Activated CD4-positive, alpha-beta T cell treated with anti-CD3 and anti-CD28 coated beads for 36 hours (primary cell): ENCODE measurements at places on chromosomes 6 and 20. TPM values are rescaled to one million over a fixed set of nuclear protein-coding genes. Genes with fewer than 3 reads are reported as not detected.

- DNase-seq: no peak
Measured at GRCh38 chr6:32885698-32886286, 31.8 kb downstream of the PSMB9 start.

DNA sequence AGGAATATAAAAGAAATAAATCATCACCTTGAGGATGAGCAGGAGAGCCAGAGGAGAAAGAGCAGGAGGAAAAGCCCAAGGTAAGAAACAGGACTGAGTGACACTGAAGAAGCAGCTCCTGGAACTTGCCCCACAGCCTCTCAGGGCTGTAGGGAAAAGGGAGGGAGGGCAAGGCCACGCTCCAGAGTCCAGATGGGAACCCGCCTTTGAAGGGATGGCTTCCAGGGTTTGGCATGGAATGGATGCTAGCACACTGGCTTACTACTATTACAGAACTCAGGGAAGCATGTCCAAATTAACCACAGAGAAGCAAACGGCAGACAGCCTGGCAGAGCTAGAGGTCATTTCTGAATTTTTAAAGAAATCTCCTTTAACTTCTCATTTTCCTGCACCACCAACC lies 26.8 kb downstream of the RALGAPA2 start:
- DNase-seq: no peak

- no peak for DNase-seq
Measured at GRCh38 chr6:150380256-150380655, 11.4 kb downstream of the IYD start.

- DNase-seq: no peak
Measured at GRCh38 chr6:40322336-40322735, 264.8 kb downstream of the LRFN2 start.

- no peak for DNase-seq
Measured at GRCh38 chr6:53235508-53235907, 86.9 kb upstream of the GCM1 start.

GRCh38 chr6:36355819-36356218 lies 19.1 kb upstream of the BNIP5 start:
- no peak for DNase-seq

DNA sequence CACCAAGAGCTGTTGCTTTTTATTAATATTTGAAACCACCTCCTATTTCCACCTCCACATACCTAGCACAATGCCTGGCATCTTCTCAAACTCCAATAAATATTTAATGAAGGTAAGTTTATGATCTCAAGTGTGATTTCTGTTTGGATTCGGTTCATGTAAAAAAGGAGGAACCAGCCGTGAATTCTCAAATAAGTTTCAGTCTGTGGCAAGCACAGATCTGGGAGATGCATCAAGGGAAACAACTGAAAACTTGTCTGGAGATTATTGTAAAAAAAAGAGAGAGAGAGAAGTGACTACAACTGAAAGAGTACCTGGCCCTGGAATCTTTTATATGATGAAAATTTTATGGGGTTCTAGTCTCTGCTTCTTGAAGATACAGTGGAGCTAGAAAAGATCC lies 52.8 kb upstream of the PNRC1 start:
- no peak for DNase-seq

- DNase-seq: no peak
Measured at GRCh38 chr6:25756382-25757363, 2.1 kb downstream of the SLC17A4 start.

GRCh38 chr6:16464045-16464444 lies 225.7 kb downstream of the GMPR start:
- DNase-seq: no peak

- DNase-seq: no peak
Measured at GRCh38 chr20:51368461-51369211, 173.9 kb downstream of the NFATC2 start.

DNA sequence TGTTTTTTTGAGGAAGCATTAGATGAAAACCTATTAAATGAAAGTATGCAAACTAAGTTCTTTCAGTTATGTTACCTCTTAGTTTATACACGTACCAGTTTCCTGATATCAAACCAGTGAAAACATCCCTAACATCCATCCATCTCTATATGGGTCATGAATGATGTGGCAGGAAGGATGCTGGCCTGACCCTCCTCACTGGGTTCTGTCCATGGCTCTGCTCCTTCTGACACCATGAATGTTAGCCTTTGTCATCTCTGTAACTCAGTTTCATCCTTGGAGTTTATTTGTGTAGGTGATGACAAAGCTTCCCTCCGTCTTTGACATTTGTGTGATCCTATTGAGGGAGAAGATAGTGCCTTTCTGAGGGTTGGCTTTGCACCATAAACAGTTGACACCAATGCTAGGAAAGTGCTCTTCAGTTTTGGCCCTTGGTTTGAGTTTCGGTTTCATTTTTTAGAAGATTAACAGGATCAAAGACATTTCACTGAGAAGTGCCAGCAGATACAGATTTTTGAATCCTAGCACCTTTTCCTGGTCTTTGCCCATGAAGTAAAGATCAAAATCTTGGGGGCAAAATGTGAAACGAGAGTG lies 72.0 kb upstream of the SCGN start:
- DNase-seq: no peak

DNA sequence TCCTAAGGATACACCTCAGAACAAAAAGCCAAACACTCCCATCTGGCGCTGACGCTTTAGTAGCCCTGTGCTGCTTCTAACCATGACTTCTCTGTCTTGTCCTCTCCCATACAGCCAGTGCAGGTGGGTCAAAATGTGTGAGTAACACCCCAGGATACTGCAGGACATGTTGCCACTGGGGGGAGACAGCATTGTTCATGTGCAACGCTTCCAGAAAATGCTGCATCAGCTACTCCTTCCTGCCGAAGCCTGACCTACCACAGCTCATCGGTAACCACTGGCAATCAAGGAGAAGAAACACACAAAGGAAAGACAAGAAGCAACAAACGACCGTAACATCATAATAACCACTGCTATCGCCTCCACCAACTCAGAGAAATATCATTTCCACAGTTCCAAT lies 1.4 kb downstream of the DEFB132 start:
- peak; percentile 24 for DNase-seq

DNA sequence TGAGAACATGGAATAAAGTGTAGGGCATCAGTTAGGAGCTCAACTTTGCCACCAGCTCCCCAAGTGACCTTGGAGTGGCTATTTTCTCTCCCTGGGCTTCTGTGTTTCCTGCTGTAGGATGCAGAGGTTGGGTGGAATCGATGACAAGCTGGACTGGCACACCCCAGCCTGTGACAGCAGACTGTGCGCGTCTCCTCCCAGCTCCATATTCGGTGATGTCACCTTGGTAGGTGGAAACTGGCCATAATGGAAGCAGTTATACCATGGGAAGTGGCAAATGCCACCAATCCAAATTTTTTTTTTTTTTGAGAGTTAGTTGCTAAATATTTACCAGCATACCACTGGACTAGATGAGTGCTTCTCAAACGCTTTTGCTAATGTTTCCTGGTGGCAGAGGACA lies 85.2 kb downstream of the BANF2 start:
- DNase-seq: no peak

GRCh38 chr20:37436527-37437186 lies 84.4 kb upstream of the NNAT start:
- DNase-seq: no peak

DNA sequence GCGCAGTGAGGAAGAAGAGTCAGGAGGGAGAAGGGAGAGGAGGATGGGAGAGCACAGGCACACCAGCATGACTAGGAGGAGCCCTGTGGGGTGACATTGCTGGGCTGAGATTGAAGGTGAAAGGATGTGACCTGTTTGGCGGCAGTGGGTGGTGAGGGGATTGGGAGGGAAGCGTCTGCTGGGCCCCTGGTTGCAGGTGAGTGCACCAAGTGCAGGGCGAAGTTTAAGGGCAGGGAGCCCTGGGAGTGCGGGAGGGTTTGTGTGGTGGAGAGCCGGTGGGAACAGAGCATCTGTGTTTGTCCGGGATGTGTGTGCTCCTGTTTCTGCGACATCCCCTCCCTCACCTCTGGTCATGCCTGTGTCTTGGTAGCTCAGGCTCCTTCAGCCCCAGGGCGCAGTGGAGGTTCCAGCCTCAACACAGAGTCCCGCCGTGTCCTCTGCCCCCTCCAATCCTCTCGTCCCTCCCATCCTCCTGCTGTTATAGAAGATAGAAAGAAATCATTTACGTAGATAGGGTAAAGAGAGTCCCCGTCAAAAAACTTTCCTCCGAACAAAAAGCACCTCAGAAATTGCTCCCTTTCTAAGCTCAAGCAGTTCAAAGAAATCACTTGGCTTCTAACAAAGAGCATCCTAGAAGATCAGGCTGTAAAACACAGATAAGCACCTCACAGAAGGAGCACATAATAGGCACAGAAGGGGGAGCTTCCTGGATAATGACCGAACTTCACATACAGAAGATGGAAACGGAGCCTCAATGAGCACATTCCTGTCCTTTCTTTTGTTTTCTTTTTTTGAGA lies 25.0 kb downstream of the ULBP1 start:
- no peak for DNase-seq

DNA sequence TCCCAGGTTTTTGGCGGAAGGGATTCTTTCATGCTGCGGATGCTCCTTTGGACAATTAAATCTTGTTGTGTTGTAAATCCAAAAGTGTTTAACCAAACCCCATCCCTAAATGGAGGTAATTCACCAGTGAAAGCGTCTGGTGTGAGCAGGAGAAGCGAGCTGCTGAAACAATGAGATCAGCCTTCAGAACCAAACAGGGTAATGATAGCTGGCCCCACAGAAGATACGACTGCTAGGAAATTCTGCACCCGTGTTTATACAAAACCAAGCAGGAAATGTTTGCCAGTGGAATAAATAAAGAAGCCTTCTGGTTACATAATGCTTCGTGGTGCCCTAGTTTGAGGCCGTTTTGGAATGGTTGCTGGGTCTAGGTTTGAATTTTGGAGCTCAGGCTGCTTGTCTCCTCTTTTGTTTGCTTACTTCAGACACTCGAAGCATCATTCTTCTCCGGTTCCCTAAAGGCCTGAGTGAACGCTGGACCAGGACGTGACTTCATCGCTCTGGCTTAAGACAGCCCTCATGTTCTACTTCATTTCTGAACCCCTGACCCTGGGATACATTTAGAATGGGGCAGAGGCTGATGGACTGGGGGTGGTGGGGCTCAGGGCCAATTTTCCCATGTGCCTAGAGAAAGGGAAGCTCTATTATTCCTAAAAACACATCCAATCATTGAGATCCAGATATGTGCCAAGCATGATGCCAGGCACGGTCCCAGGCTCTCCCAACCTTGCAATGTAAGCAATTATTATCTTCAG lies 61.6 kb upstream of the JAG1 start:
- DNase-seq: no peak

DNA sequence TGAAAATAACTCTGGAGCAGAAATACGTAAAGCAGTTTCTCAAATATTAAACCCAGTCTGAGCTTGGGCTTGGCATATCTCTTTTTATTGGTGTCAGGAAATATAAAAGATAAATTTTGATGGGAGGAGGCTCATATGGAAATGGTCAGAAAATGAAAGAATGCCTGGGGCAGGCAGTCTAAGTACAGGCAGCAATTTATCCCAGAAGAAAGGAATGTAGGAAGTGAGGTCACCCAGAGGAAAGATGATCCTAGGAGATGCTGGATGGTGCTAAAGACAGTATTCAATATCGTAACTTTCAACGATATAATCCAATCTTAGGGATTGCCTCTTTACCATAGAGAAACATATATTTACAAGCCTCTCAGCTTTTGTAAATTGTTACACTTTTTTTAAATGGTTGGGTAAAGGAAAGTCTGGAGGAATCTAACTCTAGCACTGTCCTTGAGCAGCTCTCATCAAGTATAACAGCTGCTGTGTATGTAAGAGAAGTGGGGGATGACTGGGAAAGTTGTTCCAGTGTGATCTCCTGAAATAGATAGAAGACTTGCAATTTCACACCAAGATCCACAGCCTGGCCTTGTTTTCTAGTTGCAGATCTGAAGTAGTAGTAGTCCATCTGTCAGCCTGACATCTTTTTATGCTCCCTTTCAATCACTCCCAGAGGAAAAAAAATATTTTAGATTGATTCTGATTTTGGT lies 256.9 kb upstream of the SASH1 start:
- no peak for DNase-seq

DNA sequence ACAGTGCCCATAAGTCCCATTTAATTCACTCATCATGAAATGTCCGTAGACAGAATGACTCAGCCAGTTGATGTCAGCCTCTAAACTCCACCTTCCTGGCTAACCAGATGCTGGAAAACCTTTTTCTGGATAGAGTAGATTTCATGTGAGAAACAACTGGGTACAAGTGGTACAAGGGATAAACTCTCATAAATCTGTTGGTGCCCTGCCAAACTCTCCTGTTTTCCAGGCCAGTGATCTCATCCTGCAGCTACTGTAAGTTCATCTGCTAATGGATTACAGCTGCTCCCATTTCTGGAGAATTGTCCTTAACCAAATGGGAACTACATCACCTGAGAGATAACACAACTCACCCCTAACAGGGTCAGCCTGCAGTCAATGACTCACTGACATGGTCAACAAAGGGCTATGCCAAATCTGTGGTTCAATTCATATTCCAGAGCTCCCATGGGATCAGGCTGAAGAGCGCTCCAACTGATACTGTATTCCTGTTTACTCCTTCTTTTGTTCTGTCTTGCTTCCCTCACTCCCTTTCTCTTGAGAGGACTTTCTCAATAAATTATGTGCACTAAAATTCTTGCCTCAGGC lies 210.1 kb upstream of the HDDC2 start:
- DNase-seq: no peak

GRCh38 chr6:10520468-10520867 lies 683 bp upstream of the GCNT2 start:
- DNase-seq: no peak

DNA sequence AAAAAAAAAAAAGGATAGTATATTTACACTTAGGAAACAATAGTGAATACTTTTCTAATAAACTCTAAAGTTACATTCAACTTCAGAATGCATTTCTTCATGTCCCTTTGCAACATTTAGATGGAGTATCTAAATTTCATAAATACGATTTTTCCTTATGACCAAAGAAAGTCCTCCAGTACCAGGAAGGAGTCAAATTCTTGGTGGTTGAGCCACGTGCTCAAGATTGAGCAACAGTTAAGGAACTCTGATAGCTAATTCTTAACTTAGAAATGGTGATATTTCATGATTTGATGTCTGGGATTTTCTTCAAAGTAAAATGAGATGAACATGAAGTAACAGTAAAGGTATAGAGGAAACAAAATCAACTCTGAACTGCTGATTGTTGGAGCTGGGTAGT lies 92.7 kb downstream of the SASH1 start:
- DNase-seq: no peak

BTN1A1 gene
- not detected for total RNA-seq

PHF20 gene
- total RNA-seq: 54.3 TPM

ENPP5 gene
- 0.16 TPM for total RNA-seq

C6orf52 gene
- 2.4 TPM for total RNA-seq

PARD6B gene
- total RNA-seq: 4.9 TPM

PXDC1 gene
- total RNA-seq: 2.4 TPM

DNPH1 gene
- total RNA-seq: 58.5 TPM

PSORS1C2 gene
- total RNA-seq: not detected

BNIP5 gene
- total RNA-seq: not detected

RAET1G gene
- not detected for total RNA-seq

ANKEF1 gene
- total RNA-seq: 2.8 TPM

ATP6V1G2 gene
- total RNA-seq: 2.1 TPM

NMBR gene
- not detected for total RNA-seq

SLC52A3 gene
- total RNA-seq: not detected

TPX2 gene
- 179 TPM for total RNA-seq

CYP21A2 gene
- 0.47 TPM for total RNA-seq

GFRA4 gene
- total RNA-seq: not detected

MUC21 gene
- not detected for total RNA-seq
